IMR-90 (cell line): ENCODE measurements at places on chromosomes 5 and 9. TPM values are rescaled to one million over a fixed set of nuclear protein-coding genes. Genes with fewer than 3 reads are reported as not detected.

The GLRA1 gene
- total RNA-seq: not detected in 2 replicates

The ZNF454 gene
- total RNA-seq: under 0.01 and 0.18 TPM in 2 replicates

- DNase-seq: no peak
These were observed 13.2 kb upstream of the TLX3 start for GRCh38 chr5:171295801-171296200.

The LRSAM1 gene
- total RNA-seq: 3.0 and 3.3 TPM in 2 replicates

GRCh38 chr5:35438786-35439185 lies 178.9 kb upstream of the SPEF2 start:
- DNase-seq: no peak

DNA sequence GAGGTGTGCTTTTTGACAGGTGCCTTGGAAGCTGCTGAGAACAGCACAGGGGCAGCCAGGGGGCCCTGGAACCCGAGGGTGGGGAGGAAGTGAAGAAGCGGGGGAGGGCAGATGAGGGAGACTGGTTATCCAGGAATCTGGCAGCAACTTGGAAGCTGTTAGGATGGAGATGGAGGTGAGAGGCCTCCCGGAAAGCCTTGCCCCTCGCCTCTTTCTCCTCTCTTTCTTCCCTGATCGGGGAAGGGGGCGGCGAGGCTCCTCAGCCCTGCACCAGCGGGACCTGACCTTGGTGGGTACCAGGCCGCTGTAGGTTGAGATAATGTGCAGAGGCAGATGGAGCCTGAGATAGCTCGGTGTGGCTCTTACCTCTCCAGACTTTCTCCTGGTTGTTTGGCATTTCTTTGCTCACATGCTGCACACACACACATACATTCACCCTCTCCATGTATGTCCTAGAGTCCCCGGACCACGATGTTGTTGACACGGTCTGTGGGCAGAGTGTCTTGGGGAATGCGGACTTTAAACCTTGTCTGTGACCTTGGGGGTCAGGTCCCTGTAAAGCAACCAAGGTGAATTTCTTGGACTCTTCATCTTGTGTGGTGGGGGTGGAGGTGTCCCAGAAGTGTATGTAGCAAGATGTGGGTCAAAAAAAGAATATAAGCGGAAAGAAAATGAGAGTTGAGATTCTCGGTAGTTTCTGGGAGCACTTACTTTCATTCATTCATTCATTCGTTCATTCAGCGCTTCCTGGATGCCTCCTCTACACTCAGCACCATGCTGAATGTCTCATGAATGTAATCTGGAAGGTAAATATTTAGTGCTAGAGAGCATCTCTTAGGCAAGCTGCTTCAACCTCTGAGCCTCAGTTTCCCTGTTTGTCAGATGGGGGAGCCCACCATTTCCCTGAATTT lies 1.6 kb downstream of the WWC1 start:
- no peak for DNase-seq

The CDKN2AIPNL gene
- 18.1 and 27.5 TPM in 2 replicates for total RNA-seq

- no peak for DNase-seq
These were observed 281.5 kb upstream of the GRIA1 start for GRCh38 chr5:153209016-153209415.

The HACD4 gene
- total RNA-seq: 2.2 and 2.8 TPM in 2 replicates

- DNase-seq: no peak
These were observed 26.8 kb upstream of the SLC12A7 start for GRCh38 chr5:1138445-1139245.

The CEP72 gene
- 2.8 and 2.9 TPM in 2 replicates for total RNA-seq

DNA sequence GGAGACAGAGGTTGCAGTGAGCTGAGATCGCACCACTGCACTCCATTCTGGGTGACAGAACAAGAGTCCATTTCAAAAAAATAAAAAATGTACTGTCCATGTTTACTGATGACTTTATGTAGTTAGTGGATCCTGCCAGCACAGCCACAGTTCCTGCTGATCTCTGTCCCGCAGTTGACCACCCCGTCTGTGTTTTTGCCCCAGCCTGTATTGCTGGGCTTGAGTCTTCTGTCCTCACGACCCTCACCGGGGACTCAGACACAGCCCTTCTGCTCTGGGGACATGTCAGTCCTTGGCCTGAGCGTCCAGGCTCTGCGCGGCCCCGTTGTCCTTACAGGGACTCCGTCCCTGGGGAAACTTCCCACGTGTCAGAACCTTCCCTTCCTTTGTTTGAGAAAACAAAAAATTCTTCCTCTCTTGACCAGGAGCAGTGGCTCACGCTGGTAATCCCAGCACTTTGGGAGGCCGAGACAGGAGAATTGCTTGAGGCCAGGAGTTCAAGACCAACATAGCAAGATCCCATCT lies 14.5 kb downstream of the SURF6 start:
- no peak for DNase-seq

DNA sequence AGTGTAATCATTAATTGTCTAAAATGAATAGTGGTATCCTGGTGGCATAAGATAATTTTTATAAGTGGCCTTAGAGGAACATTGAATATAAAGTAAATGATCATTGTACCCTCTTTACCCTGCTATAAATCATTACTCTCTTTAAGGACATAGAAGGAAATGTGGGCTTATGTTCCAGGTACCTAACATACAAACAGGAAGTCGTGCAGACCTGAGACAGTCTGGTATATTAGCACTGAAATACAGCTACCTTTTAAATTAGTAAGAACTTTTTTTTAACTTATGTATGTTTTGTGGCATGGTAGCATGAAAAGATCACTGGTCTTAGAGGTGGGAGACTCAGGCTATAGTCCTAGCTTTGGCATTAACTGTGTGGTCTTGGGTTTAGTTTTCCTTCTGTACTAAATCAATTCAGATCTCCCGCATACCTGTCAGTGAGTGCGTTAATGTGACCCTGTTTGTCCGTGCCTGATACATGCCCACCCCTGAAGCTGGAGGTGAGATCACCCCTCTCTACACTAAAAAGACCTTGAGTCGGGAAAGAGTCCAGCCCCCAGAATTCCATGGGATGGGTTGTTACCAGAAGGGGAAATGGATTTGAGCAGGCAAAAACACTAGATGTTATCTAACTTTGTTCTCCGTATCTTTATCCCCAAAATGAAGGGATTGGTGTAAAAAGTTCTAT lies 59.4 kb upstream of the ERBIN start:
- no peak for DNase-seq

- no peak for DNase-seq
These were observed 105.0 kb downstream of the ANKRD55 start for GRCh38 chr5:56128113-56128512.

DNA sequence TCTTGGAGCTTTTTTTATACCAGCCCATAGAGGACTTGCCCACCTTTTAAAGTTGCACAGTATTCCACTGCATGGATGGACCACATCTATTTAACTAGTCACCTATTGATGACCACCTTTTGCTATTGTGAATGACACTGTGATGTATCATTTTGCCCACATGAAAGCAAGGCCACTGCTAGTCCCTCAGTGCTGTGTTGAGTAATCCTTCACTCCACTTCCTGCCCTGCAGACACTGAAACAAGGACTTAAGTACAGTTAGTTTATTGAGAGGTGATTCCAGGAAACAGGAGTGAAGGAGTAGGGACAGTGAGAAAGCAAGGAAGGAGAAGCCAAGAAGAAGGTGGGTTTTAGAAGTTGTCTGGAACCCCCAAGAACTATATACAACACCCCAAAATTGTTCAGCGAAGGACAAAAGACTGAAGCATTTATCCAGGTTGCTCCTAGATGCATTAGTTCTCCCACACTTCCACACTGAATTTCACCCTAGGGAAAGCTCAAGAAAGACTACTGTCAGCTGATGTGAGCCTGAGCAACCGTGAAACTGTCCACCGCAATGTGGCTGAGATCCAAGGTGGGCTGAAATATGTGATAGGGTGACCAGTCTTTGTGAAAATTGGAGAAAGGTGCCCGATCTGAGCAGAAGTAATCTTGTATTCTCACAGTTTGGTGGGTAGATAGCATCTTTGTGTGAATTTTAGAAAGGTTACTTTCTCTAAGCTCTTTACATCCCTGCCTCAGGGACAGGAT lies 45.2 kb upstream of the ANKRD31 start:
- peak; percentile 4 for DNase-seq

The TTC16 gene
- total RNA-seq: not detected in 2 replicates

DNA sequence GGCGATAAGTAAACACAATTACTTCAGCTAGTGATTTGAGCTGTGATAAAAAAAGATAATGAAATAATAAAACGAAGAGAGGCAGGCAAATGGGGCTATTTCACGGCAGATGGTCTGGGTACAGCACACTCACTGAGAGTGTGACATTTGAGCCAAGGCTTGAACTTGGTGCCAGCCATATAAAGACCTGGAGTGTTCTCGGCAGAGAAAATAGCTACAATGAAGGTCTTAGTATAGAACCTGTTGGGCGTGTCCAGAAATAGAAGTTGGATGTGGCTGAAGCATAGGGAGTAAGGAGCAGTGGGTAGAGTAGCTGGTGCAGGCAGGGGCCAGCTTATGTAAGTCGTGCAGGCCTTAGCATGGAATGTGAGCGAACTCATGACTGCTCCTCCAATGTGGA lies 660.3 kb upstream of the WWC1 start:
- no peak for DNase-seq

DNA sequence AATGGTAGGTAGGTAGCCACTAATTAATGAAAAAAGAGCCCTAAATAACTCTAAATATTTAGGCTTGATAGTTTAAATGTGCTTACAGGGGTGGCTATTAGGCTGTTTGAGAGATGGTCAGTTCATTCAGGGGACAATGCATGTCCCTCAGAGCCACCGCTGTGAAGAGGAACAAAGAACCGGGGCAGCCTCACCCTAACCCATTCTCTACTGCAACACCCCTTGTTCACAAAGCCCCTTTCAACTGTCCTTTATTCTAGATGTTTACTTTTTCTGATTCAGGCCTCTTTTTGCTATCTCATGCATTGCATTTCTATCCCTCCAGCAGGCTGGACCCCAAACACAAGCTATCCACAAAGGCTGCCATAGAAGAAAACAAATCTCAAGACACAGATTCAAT lies 906.7 kb downstream of the NR2F1-AS1 start:
- no peak for DNase-seq

DNA sequence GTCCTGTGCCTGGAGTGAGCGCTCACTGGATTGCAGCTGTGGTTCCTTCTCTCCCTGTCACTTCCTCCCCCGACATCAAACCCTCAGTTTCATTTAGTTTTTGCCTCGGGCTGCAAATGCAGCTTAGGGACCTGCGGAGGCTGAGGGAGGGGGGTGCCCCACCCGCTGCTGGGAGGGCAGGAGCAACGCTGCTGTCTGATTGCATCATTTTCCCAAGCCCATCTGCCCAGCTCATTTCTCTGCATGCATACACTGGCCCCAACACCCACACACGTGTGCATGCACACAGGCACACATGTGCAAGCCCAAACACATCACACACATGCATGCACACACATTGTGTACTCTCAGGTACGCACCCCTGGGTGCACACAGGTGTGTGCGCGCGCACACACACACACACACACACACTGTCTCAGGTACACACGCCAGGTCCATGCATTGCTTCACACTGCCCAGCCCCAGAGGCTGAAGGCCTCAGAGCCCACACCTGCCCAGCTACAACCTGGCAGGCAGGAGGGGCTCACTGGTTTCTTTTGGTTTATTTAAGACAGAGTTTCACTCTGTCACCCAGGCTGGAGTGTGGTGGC lies 3.4 kb downstream of the ASS1 start:
- DNase-seq: peak; percentile 57

- DNase-seq: no peak
These were observed 543.1 kb downstream of the TLE1 start for GRCh38 chr9:81146241-81146640.

GRCh38 chr5:81154725-81155124 lies 78.4 kb upstream of the CKMT2 start:
- no peak for DNase-seq

DNA sequence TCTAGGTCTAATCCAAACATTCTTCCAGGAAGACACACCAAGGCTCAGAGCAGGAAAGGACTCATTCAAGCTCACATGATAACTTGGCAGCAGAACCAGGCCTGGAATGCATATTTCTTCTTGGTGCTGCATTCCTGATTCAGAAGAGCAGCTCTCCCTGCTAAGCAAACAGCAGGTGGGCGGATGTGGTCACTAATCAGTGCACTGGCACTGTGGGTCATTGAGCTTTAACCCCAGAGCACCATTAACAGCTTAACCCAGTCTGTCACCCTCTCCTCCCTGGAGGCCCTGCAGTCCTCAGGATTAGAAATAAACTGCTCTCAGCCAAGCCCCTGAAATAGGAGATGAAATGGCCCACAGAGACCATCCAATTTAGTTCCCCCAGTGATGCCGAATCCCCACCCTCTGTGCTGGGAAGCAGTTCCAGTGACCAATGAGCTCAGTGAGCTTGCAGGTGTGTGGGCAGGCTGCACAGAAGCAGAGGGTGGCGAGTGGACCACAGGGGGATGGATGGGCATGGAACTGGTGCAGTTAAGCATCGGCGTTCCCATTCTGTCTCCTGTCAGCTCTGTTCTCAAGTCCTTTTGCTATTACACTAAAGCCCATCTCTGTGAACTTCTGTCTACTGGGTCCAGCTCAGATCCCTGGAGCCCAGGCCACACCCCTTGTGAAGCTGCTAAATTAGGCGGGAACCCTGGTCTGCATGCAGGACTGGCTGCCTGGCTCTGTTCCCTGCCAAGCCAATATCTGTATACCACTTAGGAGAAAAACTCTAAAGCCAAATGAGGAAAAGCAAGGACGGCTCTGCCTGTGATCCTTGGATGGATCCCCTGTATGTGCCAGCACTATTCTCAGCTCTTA lies 16.6 kb upstream of the MEGF9 start:
- DNase-seq: peak; percentile 96

The BTNL3 gene
- total RNA-seq: not detected in 2 replicates

DNA sequence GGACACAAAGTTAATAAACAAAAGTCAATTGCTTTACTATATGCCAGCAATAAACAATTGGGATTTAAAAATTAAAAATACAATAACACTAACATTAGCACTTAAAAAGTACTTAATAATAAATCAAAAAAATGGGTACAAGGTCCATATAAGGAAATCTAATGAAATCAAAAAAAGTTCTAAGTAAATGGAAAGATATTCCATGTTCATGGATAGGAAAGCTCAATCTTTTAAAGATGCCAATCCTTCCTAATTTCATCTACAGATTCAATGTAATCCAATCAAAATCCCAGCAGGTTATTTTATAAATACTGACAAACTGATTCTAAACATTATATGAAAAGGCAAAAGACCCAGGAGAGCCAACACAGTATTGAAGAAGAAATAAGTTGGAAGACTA lies 41.9 kb downstream of the BTNL9 start:
- DNase-seq: no peak

The CACNA1B gene
- not detected in 2 replicates for total RNA-seq

The PCDHGA8 gene
- total RNA-seq: 2.0 and 2.2 TPM in 2 replicates

GRCh38 chr5:72228960-72229359 lies 91.1 kb downstream of the MRPS27 start:
- no peak for DNase-seq

GRCh38 chr9:83538172-83538889 lies at the start of gene FRMD3:
Gene FRMD3, minus strand, starts transcription at chr9:83538401. Its CDS starts 170 bp downstream, at chr9:83538231.
- DNase-seq: peak; percentile 16

- no peak for DNase-seq
These were observed 22.6 kb downstream of the SLC6A18 start for GRCh38 chr5:1247811-1248210.

DNA sequence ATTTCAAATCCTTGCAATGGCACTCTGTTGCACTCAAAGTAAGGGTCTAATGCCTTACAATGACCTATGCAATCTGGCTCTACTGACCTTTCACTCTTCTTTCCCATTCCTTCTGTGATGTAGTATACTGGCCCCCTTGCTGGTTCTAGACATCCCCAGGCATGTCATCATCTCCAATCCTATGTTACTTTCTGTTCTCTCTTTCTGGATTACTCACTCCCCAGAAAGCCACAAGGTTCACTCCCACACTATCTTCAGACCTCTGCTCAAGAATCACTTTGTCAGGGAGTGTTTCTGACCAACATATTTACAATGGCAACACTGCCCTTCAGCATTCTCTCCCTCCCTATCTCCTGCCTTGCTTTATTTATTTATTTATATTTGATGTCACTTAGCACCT lies 802.2 kb upstream of the WWC1 start:
- no peak for DNase-seq

The SLC6A3 gene
- total RNA-seq: not detected in 2 replicates

- DNase-seq: no peak
These were observed 20.2 kb downstream of the ASTN2 start for GRCh38 chr9:117394655-117395054.
